ENCODE measurements at places on chromosomes 13 and 19. TPM values are rescaled to one million over a fixed set of nuclear protein-coding genes. Genes with fewer than 3 reads are reported as not detected.

GRCh38 chr13:26872525-26873385 lies 112.2 kb upstream of the GPR12 start:
- H3K4me3 ChIP-seq, result no peak overlapping the region
- no peaks in the 10 kb centered on the region for H3K27me3 ChIP-seq
- H3K27ac ChIP-seq, result no peak overlapping the region
- peaks cover 11% of the 10 kb centered on the region for H3K4me1 ChIP-seq
- no peaks in the 10 kb centered on the region for H3K36me3 ChIP-seq

GRCh38 chr13:77184455-77184854 lies 142.4 kb downstream of the MYCBP2 start:
- H3K27ac ChIP-seq, result no peak overlapping the region
- H3K4me3 ChIP-seq, result no peak overlapping the region
- no peak for DNase-seq
- H3K36me3 ChIP-seq, result peaks cover 14% of the 10 kb centered on the region
- no peaks in the 10 kb centered on the region for H3K27me3 ChIP-seq
- no peaks in the 10 kb centered on the region for H3K4me1 ChIP-seq

DNA sequence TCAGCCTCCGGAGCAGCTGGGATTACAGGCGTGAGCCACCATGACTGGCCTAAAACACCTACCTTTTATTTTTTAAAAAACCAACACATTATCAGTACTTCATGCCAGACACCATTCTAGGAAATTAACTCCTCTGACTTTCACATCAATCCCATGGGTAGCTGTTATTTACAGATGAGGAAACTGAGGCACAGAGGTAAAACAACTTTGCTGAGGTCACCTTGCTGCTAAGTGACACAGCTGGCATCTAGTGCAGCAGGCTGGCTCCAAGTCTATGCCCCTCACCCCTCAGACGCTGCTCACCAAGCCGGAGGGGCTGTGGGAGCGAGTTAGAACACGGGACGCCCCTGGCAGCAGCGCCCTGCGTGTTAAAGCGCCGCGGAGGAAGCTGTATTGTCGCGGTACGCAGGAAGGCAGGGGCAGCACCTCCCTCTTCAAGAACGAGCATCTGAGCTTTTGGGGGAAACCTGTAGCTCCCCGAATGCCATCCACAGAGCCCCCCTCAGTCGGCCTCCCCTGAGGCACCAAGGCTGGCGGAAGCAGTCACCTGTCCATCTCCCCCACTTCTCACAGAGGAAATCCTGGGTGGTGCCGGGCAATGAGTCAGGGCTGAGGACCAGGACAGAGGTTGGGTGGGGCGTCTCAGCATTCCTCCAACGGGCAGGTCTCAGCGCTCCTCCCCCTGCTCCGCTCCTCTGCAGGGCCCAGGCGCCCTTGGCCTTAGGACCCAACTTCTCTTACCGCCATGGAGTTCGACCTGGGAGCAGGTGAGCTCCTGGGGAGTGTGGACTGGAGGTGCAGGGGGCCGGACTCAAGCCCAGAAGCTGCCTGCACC lies at the start of gene C19orf33:
Gene C19orf33 (plus strand): TSS at position 735 of the 835 bp plus-strand sequence. CDS start 11 bp downstream, at position 746.
- no peak within 1 kb of the TSS for H3K4me3 ChIP-seq
- H3K27me3 ChIP-seq, result no peaks in the 10 kb centered on the region
- no peaks in the 10 kb centered on the region for H3K4me1 ChIP-seq
- peaks cover 52% of the 10 kb centered on the region for H3K36me3 ChIP-seq
- DNase-seq, result no peak

- H3K4me1 ChIP-seq, result no peaks in the 10 kb centered on the region
- DNase-seq, result no peak
- no peak overlapping the region for H3K4me3 ChIP-seq
- H3K36me3 ChIP-seq, result no peaks in the 10 kb centered on the region
- no peak overlapping the region for H3K27ac ChIP-seq
Observed at GRCh38 chr13:28394422-28394821, 100.5 kb downstream of the FLT1 start.

- H3K4me3 ChIP-seq, result peak overlapping the region; percentile 45
- H3K27ac ChIP-seq, result peak overlapping the region; percentile 89
- no peaks in the 10 kb centered on the region for H3K27me3 ChIP-seq
- DNase-seq, result no peak
- peaks cover 25% of the 10 kb centered on the region for H3K36me3 ChIP-seq
Observed at GRCh38 chr19:1856698-1857603, 6.4 kb downstream of the KLF16 start.

JSRP1 gene
- total RNA-seq, result 0.33 TPM

GNG7 gene
- total RNA-seq, result 11.4 TPM
